Stimulated activated CD4-positive, alpha-beta T cell treated with anti-CD3 and anti-CD28 coated beads, TNF-alpha, amount 100 ng/mL, for 1 hour (primary cell): ENCODE measurements at places on chromosomes 5 and 9.

DNA sequence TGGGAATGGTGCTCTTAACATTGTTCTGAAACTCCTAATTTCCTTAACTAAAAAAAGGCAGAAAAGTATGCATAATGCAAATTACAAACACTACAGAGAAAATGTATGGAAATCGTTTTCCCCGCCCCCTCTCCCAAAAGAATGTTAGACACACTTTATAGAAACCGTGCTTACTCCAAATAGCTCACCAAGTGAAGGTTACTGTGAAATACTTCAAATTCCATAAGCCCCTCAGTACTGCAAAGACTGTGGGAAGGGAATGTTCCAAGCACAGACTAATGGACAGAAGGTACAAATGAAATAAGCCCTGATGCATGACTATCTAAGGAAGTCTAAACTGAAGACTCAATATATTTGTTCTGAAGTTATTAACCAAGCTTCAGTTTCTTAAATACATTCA is 12.5 kb downstream of the MAPKAP1 start:
- DNase-seq, result no peak

DNA sequence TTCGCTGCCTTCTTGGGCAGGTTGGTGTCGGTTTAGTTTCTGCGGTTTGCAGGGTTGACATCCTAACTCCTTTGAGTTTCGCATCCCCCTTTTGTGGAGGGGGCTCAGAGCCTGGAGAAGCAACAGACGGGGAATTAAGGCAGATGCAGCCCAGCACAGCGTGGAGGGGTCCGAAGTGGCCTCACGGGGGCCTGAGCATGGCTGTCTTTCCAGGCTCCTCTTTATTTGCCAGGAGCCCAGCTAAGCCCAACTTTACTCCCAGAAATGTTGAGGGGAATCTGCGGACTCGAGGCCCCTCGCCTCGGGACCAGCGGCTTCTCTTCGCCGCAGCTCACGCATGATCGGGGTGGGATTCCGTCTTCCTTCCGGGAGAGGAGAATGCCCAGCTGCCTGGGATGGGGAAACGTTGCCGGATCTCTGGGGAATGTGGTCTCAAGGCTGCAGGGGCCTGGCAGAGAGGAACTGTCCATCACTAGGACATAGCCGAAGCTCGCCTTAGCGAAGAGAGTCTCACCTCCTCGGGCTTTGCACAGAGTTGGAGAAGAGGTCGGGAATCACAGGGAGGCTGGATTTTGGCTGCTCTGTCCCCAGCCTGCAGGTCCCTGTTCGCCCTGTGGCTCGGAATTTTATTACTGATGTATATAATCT is 1.3 kb downstream of the RAI14 start:
- DNase-seq, result no peak

DNA sequence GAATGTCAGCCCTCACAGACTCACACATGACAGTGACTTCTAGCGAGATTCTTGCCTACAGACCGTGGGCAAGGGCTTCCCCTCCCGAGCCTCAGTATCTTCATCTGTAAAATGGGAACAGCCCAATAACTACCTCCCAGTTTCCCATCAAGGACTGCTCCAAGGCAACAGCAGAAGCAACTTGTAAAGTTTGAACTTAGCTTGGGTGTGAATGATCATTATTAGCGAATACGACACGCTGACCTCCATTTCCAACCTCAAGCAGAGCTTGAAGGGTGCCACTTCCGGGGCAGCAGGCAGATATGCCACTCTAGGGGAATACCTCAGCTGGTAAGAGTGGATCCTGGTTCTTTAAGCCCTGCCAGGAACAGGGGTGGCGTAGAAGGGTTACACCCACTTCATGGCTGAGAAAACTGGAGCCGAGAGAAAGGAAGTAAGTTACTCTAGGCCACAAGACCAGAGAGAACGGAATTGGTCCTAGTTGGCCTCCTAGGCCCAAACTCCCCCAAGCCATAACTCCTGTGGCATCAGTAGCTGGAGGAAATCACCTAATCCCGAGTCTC is 2.0 kb downstream of the RNF44 start:
- no peak for DNase-seq

DNA sequence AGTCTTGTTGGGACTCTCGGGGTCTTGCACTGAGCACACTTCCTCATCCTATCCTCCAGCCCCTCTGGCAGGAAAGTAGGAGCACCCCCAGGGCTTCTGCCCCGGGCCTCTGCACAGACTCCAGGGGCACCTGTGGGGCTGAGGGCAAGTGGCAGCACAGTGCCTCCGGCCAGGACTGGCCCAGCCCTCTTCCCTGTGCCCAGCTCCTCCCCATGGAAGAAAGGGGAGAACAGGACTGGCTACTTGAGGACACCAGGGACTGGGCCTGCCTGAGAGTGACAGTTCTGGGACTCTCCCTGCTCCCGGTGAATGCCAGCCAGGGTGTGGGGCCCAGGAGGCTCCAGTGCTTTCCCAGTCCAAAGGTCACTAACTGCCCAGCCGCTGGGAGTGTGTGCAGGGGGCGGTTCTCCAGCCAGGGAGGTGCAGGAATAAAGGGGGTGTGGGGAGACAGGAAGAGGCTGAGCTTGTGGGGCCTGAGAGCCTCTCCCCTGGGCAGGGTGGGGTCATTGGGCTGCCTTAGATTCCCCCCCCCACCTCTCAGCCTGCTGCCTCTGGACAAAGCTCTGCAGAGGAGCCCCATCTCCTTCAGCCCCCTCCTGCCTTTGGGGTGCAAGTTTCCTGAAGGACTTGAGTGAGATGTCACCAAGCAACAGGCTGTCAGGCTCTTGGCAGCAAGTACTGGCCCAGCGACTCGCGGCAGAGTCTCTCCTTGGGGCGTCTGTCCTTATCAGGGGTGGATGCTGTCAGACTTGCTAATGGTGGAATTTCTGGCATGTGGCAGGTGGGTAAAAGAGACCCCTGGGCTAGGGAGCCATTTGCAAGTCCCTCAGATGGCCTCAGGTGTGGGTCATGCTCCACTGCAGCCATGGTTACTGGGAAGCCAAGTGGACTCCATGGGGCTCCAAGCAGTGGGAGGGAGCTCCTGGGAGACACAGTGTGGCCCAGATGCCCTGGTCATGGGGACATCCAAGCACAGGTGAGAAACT is 19.1 kb upstream of the JADE2 start:
- DNase-seq, result no peak

- DNase-seq, result no peak
Observed at GRCh38 chr5:61130289-61130688, 32.0 kb downstream of the SMIM15 start.

DNA sequence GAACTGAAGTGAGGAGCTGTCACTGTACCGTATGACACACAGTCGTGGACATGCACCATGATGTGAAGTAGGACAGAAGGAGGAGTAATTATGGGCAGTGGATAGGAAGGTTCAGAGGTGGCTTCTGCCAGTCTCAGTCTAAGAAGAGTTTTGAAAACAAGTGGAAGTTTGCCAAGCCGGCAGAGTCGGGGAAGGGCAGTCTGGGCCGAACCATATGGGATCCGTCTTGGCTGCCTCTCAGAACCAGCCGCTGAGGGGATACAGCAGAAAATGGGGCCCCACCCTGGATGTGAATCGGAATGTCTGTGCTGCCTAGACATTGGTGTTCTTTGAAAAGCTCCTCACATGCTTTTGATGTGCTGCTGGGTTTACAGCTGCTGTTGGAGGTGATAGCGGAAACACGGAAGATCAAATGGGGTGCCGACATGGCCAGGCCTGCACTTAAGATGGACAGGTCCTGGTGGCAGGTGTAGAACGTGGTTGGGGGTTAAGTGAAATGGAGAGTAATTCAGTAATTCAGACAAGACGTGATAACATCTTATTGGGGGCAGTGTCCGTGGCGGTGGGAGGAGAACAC is 11.2 kb downstream of the SNX18 start:
- DNase-seq, result no peak

- DNase-seq, result no peak
Observed at GRCh38 chr5:61631438-61631941, 299.4 kb downstream of the ZSWIM6 start.

DNA sequence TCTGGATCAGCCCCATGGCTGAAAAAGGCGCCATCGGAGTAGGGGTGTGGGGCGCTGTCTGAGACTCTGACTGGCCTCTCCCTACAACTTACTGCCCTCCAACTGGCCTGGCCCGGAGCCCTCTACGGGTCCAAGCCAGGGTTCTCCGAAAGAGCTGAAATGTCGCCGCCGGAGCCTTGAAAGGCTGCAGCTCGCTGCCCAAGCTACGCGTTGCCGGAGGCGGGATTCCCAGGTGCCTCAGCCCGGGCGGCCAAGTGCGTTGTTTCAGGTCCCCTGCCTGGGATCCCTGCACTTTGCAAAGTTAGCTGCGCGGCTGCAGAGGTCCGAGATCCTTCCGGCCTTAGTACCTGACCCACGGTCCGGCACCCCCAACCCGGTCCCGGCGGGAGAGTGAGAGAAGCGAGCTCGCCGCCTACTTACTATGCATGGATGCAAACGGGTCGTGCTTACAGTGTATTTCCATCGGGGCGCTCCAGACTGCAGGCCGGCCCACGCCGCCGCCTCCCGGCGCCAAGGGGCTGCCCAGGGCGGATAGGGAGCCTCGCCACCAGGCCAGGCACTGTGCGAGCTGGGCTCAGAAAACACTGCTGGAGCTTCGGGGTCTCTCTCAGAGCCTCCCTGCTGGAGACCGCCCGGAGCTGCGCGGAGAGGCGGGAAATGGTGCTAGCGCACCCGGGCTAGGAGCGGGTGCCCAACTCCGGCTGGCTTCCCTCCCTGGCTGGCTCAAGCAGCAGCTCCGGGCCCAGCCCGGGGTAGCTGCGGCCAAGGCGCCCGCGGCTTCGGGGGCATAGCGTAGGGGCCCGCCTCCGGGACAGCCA is 7.7 kb downstream of the PAX5 start:
- DNase-seq, result no peak

- no peak for DNase-seq
Observed at GRCh38 chr5:117652036-117652957, 1077.7 kb upstream of the SEMA6A start.

DNA sequence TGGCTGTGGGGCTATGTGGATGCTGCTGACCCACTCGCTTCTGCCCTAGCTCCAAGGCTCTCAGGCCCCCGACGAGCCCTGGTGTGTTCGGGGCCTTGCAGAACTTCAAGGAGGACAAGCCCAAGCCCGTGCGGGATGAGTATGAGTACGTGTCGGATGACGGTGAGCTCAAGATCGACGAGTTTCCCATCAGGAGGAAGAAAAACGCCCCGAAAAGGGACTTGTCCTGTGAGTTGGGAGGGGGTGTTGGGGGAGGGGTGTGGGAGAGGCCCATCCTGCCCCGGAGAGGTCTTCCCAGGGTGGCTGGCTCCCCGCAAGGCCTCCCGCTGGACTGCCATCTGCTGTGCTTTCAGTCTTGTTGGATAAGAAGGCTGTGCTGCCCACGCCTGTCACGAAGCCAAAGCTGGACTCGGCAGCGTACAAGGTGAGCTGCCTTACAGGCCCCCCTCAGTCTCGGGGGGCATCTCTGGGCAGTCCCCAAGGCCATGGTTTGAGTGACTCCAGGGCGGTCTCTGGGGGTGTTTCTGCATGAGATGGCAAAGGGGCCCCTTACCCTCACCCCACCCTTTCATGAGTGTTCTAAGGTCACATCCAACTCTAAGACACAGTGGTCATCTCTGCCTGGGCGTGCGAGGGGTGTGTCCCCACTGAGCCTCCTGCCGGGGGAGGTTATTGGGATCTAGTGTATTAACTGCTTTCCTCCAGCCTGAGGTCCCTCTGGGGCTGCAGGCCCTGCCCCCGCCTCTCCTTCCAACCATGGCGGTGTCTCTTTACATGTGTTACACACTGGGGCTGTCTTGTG is 89.5 kb downstream of the PHF2 start:
- DNase-seq, result no peak
